NCI-H526 treated with DMSO at 0.1 percent for 48 hours (cell line): ENCODE measurements at places on chromosomes 3 and 15.

GRCh38 chr3:14820156-14820555, 1.4 kb downstream of the FGD5 start:
- no peak for DNase-seq

- DNase-seq: no peak
Observed at GRCh38 chr3:13403847-13404246, 16.3 kb downstream of the NUP210 start.

- peak; percentile 51 for DNase-seq
Observed at GRCh38 chr15:68578980-68579935, at the start of gene CORO2B. TSS of gene CORO2B (plus strand) at chr15:68578993. CDS start at chr15:68579263, 270 bp downstream.

DNA sequence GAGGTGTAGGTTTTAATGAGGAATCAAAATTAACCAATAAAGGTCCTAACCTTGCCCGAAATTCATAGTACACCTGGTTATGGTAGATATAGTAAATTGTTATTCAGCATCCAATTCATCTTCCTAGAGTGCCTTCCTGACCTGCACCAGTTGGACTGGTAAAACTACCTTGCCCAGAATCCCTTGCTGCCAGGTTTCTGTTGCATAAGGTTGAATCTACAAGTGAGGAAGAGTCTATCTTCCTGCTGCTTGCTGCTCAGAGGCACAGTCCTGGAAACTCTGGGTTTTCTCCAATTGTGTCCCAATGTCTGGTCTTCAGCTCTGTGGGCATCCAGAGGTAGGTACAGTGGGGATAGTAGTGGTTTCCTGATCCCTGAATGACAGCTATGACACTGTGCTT, 17.3 kb downstream of the CCDC54 start:
- DNase-seq: no peak

- DNase-seq: no peak
Observed at GRCh38 chr3:169945313-169945712, 21.3 kb upstream of the SEC62 start.

GRCh38 chr15:56948764-56949101, 30.3 kb downstream of the TCF12 start:
- no peak for DNase-seq

GRCh38 chr3:115251509-115251908, 104.4 kb upstream of the ZBTB20 start:
- DNase-seq: no peak

DNA sequence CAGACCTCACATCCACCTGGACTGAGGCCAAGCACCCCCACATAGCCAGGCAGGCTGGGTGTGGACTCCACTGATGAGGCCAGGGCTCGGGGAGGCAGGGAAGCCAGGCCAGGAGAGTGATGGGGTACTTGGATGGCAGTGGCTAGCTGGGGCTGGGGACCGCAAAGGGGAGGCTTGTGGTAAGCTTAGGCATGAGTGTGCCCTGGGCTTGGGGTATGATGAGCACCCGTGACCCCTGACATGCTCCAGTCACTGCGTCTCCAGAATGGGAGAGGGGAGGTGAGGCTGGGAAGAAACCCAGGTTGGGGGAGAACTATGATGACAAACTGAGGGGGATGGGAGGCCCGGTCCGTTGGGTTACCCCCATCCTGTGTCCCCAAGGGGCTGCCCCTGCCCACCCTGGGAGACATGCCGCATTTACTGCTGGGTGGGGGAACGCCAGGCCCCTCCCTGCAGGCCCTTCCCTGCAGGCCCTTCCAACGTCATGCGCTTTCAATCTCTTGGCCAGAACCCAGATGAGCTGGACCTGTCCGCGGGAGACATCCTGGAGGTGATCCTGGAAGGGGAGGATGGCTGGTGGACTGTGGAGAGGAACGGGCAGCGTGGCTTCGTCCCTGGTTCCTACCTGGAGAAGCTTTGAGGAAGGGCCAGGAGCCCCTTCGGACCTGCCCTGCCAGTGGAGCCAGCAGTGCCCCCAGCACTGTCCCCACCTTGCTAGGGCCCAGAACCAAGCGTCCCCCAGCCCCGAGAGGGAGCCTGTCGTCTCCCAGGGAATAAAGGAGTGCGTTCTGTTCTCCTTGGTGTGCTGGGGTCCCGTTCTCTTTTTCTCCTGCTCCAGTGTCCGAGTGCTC, 34.1 kb downstream of the TSPAN3 start:
- no peak for DNase-seq

GRCh38 chr3:66856533-66856932, 141.6 kb upstream of the KBTBD8 start:
- DNase-seq: no peak

GRCh38 chr3:107062310-107062709, 314.9 kb upstream of the CCDC54 start:
- no peak for DNase-seq

DNA sequence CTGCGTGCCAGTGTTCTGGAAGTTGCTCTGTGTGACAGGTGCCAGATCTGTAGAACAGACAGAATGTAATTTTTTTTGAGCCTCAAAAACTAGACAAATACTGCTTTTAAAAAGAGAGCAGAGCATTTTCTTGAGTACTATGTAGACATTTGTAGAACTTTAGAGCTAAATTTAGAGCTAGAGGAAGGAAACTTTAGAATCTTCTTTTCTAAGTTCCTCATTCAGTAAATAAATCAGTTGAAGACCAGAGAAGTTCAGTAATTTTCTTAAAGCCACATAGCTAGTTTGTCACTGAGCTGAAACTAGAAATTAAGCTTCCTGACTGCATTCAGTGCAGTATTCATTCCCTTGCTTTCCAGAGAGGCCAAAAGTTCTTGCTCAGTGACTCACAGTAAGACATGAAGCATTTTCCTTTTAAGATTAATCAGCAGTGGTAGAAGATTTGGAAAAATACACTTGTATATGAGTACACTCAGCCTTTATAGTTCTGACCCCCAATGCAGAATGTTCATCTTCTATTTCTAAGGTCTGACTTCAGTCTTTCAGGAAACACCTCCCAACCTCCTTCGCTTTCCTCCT, 83.6 kb upstream of the TSEN2 start:
- no peak for DNase-seq

DNA sequence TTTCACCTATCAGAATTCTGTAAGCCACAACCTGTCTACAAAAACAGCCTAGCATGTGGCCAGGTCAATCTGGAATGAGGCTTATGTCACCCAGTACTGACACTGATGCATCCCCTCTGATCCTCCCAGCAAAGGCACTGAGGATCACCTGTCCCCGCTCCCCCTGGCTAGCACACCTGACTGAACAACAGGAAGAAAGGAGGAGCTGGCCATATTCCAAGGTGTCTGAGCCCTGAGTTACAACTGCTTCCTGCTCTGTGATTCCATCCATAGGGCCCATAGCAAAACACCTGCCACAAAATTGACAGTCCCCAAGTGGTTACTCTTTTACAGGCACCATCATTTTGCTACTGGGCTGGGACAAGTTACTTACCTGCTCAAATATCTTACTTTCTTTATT, 555.5 kb upstream of the CFAP20DC start:
- DNase-seq: no peak

- no peak for DNase-seq
Observed at GRCh38 chr3:78398401-78398800, 1358.5 kb downstream of the ROBO2 start.

- no peak for DNase-seq
Observed at GRCh38 chr3:12120374-12121140, 38.2 kb downstream of the TIMP4 start.
